ENCODE measurements at places on chromosomes 7 and 10.

DNA sequence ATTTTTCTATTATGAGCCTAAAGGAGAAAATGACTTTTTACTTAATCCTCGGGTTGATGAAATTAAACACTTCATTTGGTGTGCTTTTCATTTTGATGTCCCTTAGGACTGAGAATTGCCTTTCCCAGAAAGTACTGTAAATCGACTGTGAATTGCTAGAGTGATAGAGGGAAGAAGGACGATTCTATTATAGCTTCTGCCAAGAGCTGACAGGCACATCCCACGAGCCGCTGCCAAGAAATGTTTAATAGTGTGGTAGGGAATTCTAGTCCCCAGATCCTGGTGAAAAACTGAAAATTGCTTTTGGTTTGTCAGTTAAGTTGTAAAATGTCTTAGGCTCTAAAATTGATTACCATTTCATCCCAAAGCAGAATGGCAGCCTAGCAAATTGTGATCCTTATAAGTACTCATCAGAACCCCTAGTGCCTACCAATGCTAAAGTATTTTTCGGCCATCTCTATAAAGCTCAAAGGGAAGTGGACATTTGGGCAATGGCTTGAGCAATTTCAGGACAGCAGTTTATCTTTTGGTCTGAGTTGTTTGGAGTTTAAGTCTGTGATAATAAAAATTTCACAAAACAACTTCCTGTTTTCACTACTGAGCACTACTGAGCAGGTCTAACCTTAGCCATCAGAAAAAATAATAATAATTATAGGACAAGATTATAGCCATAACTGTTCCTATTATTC lies 44.6 kb upstream of the HYCC1 start:
- no peak for DNase-seq

GRCh38 chr10:86944907-86945306 lies 12.5 kb downstream of the MMRN2 start:
- peak; percentile 24 for DNase-seq

- DNase-seq: no peak
Measured at GRCh38 chr7:121752706-121753105, 120.3 kb upstream of the PTPRZ1 start.

DNA sequence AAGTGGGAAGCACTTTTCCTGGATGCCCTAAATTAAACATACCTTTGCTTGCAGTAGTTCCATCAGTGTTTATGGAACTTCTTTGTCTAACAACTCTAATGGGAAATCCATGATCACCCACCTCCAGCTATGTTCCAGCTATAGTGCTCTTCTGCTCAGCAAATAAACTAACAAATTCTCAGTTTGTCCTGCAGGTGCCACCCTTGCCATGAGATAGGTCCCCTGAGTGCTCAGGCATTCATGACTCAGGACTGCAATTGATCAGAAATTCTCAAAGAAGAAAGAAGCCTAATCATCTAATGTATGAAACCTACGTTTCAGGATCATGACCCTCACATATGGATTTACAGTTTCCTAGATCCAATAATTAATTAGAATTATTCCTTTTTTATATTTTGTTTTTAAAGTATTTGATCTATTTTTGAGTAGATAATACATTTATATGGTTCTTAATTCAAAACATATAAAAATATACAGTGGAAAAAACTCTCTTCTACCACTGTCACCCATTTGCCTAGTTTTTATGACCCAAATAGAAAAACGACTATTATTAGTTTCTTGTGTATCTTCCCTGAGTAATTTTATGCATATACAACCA lies 48.7 kb upstream of the DYNC1I1 start:
- DNase-seq: no peak

- DNase-seq: no peak
Measured at GRCh38 chr7:132575419-132575981, 770 bp downstream of the PLXNA4 start.

DNA sequence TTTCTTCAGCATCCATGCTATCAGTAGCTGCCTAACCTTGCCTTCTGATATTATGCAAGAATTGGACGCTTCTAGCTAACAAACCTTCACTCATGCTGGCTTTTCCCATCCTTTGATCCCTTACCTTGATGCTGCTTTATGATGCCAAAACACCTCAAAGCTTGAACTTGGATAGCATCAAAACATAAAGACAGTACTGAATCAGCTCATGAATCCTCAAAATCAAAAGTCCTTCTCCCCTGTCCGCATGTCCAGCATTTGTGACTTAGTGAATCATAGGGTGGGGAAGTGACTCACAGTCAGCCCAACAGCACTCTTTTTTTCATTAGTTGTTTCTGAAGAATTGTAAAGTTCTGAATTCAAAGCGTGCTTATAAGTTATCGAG lies 89.5 kb upstream of the PIK3CG start:
- DNase-seq: no peak

DNA sequence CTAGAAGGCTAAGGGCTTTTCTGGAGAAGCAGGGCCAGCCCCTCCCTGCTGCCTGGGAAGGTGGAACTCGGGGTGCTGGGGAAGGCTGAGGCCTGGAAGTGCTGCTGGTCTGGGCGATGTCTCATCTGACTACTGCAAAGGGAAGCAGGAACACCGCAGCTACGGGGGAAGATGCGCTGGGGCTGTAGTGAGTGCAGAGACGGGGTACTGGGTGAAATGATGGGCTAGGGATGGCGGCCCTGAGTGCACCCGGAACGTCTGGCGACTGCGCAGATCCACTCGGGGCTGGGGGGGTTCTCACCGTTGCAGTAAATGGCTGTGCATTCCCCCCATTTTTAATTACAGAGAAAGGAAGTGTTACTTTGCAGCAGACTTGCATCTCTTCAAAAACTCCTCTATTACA lies 195.4 kb upstream of the ADARB2 start:
- no peak for DNase-seq

DNA sequence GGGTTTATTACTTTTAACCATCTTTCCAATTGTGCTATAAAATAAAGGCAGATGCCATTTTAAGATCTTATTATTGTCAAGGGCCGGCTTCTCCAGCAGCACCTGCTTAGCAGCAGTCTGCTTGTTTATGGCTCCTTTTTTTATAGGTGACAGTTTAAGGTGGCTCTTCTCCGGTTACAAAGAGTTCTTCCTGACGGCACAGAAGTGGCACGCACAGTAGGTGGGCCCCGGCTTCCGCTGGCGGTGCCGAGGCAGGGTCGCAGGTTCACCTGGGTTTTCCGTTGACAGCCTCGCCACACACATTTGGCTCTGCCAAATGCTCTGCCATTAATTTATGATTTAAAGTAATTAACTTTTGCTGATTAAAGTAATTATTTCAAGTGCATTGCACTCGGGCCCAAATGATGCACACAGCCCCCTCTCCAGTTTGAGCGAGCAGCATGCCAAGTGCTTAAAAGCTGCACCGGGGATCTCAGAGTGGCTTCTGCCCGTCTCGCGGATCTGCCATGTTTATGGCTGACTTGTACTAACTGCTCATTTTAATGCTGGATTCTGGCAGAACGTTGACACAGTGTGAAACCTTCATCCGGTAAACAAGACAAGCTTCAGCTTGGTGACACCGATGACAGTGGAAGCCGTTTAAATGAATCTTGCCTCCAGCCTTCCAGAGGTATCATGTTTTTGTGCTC lies 355.1 kb upstream of the MKI67 start:
- no peak for DNase-seq

DNA sequence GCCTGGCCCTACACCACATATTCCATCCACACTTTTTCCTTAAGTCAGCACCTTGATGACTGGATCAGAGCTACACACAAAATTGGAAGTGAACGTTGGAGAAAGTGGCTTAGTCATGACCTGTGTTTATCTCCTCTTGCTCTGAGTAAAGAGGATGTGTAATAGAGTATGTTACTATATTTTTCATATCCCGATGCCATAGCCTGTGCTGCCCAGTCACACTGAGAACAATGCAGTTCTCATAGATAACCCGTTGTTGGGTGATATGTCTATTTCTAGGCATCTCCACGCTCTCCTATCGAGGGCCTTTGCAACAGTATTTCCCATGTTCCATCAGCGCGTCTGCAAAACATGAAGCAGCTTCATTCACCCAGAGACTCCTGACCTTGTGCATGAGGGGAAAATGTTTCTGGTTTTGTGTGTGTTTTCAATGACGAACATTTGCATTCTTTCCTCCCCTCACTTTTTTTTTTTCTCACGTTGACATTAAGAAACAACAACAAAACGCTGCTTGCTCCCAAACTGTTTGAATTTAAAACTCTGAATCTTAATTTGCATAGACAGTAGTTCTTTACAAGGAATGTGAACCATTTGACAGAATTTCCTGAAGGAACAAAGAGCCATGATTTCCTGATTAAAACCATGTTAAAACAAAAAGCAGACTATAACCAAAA lies 43.4 kb downstream of the GRK5 start:
- no peak for DNase-seq

DNA sequence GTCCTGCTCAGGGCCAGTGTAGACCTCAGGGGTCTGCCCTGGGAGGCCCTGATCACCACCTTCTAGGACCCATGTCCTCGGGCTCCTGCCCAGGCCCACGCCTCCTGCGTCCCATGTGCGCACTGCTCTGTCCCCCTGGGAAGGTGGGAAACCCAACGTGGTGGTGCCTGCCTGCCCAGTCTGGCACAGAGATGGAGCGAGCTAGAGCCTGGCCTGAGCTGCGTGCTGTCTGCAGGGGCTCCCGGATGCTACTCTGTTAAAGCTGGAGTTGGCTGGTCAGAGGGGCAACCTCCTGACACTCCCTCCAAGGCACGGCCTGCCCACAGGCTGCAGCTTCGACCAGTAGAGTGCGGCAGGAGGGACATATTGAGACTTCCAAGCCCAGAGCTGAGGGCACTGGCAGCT lies 171.7 kb downstream of the DNAJB6 start:
- DNase-seq: no peak

GRCh38 chr7:123608991-123609882 lies 7.6 kb downstream of the ASB15 start:
- no peak for DNase-seq

DNA sequence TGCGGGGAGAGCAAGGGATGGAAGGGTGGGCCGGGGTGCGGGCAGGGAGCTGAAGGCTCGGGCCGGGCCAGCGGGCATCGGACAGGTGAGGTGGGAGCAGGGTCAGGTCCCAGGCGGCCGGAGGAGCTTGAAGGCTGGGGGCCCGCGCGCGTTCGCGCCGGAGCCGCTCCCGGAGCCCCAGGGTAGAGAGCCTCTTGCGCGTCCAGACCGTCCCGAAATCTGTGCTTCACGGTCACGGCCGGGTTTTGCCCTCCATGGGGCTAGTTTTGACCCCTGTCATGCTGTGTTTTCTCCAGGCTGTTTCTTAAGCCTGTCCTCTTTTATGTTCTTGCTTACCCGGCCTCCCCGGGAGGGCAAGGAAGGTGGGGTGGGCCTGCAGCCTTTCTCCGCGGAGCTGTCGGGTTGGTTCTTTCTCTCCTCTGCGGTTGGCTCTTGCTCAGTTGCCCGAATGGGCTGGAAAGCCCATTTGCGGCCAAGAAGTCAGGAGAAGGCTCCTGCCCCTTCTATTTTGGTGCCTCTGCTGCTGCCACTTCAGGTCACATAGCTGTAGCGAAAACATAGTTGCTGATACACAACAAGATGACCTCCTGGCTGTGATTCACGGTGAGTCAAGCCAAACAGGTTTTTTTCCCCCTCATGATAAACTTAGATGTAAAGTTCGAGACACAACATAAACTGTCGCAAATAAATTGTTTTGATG lies 650 bp downstream of the UBE2D1 start:
- peak; percentile 39 for DNase-seq

DNA sequence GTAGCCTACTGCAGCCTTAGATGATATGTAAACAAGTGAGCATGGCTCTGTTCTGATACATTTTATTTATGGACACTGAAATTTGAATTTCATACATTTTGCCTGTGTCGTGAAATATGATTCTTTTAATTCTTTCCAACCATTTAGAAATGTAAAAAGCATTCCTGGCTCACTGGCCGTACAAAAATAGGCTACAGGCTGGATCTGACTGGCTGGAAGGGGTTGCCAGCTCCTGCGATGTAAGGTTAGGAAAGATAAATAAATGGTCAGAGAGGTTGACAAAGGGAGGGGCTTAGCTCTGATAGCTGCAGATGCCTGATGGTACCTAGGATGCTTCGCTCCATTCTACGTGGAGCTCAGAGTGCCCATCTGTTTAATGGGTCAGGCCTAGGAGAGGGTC lies 3.4 kb downstream of the ADCYAP1R1 start:
- DNase-seq: no peak

- DNase-seq: no peak
Measured at GRCh38 chr7:112946350-112946749, 140.3 kb downstream of the GPR85 start.

- no peak for DNase-seq
Measured at GRCh38 chr7:105399043-105399725, 10.5 kb upstream of the SRPK2 start.

DNA sequence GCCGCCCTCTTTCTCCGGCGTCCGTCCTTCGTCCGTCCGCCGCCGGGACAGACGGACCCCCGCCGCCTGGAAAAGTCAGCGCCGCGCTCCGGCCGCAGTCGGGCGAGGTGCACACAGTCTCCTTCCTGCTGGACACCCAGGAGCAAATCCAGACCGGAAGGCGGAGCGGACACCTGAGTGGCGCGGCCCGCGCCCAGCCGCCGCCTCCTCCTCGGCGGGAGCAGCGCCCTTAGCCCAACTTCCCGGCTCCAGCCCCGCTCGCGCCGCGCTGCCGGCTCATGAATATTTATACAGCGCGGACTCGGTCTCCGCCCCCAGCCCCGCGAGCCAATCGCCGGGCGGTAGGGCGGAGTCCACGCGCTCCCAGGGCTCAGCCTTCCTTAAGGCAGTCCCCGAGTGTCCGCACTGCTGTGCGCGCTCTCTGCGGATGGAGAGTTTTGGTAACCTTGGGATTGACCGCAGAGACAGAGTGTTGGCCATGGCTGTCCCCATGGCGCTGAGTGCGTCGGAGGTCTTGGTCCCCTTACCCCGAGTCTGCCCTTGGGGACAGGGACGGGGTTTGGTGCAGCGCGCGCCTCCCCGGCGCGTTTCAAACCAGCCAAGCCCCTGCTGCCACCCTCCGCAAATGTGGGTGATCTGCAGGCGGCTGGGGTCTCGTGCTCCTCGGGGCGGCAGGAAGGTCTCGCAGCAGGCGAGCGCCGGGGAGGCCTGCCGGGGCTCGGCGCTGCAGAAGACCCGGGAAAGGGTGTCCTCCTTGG lies at the start of gene FZD8:
FZD8 (minus strand) TSS at position 262 of the 758 bp plus-strand sequence. CDS start 867 bp downstream, outside the sequence.
- peak; percentile 67 for DNase-seq
